ENCODE measurements at places on chromosomes 3 and 15.

DNA sequence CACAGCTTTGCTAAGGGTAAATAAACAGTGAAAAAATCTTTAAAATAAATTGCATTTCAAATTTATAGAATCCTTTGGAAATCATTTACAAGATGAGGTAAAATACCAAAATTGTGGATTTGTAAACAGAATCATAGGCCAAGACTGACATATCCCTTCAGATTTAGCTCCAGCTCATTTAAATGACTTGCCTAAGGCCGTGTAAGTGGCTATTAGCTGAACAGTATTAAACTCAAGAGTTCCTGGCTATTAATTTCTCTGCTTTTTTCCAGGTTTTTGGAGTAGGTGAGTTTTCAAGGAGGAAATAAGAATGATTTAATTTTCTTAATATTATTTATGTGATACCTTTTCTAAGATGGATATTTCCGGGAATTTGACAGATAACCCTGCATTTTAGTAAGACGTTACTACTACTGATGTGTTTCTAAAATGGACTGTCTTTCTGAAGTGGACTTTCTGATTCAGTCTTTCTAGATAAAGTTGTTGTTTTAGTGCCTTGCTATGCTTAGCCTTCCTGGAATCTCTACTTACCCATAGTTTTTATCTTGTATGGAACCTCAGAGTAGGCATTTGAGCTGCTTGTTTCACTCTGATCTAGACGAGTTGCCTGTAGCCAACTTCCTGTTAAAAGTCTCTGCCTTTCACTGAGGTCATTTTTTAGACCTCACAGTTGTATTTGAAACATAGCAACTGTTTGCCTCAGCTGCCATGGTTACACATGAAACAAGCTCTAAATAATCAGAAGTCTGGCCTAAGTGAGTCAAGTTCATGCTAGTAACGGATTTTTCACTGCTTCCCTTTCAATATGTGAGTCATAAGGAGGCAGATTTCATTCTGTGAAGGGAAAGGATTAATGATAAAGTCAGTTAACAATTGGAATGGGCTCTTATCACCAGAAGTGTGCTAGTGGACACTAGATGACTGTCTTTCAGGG lies 127.0 kb downstream of the KLHL25 start:
- DNase-seq: peak; percentile 99

DNA sequence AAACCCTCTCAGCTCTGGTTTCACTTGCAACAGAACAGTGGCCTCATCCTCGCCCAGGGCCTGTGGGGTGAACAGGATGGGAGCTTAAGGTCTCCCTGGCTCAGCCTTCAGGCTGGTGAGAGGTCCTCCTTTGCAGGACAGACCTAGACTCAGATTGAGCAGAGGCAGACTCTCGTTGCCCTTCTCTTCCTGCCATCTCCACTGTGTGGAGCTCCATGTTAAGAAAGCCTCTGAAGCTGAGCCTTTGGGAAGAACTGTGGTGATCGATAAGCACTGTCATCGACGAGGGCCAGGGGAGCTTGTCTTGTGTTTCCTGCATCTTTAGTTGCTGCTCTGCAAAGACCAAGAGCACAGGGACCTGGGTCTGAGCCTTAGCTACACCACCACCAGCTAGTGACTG lies 37.8 kb upstream of the GRIP2 start:
- no peak for DNase-seq

DNA sequence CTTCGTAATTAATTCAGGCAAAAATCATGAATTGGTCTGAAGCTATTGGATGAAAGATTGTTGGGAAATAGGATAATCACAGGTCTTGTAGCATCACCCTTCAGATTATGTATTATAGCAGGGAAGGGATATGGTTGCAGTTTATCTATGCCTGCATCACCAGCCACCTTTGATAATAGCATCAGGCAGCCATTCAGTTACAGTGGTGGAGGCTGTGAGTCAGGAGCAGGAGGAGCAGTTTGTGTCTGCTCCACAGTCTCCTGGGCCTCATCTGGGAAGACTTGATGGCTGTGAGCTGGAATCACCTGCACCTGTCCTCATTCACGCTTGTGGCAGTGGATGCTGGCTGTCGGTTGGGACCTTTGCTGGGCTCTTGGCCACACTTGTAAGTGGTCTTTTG lies 104.3 kb upstream of the PLXNA1 start:
- no peak for DNase-seq

- no peak for DNase-seq
These were observed 567.3 kb downstream of the ROBO1 start for GRCh38 chr3:79200456-79200855.

GRCh38 chr3:101063401-101063800 lies 70.2 kb upstream of the ABI3BP start:
- no peak for DNase-seq

- no peak for DNase-seq
These were observed 75.8 kb upstream of the ACAN start for GRCh38 chr15:88727439-88727838.

DNA sequence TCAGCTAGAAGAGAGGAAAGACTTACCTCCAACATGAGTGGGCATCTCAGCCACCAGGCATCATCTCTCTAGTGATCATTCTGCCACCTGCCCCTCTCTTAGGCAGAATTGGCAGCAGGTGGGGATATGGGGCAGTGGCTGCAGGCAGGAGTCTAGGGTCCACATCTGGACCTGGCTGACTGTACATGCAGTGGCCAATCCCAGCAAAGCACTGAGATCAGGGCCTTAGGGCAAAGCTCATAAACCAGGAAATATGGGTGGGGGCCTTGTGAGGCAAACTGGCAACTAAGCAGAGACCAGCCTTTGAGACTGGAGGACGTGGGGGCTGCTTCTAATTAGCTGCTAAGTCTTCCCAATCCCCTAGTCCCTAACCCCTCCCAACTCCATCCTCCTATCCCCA lies 12.9 kb downstream of the POMGNT2 start:
- DNase-seq: no peak

DNA sequence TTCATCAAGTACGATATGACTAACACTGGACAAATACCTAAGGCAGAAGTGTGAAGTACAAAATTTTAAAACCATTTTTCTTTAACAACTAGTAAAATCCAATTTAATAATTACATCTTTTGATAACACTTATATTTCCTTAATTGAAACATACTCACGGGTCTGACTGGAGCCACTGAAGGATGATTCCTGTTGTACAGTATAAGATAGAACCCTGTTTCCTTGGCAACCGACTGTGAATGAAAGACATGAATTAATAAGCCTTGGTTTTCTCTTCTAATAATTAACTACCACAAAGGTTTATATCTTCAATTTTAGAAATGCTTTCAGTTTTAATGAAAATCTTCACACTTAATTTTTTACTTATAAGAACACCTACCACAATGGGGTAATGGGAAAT lies 19.4 kb downstream of the DHX36 start:
- DNase-seq: no peak

- no peak for DNase-seq
These were observed 74.0 kb downstream of the POLR2M start for GRCh38 chr15:57780471-57780870.

GRCh38 chr15:89163271-89164055 lies 57.9 kb downstream of the RLBP1 start:
- no peak for DNase-seq

- DNase-seq: no peak
These were observed 279.2 kb upstream of the KCNH8 start for GRCh38 chr3:18868911-18869689.

Measured in stromal cell of bone marrow (primary cell).